ENCODE measurements at places on chromosomes 11 and 22.

- no peak for DNase-seq
Measured at GRCh38 chr11:40291329-40291728, 1168.1 kb downstream of the LRRC4C start.

- no peak for DNase-seq
Measured at GRCh38 chr11:11786771-11787170, 55.0 kb upstream of the USP47 start.

GRCh38 chr22:49955581-49956417, 4.8 kb upstream of the PIM3 start:
- DNase-seq = no peak

DNA sequence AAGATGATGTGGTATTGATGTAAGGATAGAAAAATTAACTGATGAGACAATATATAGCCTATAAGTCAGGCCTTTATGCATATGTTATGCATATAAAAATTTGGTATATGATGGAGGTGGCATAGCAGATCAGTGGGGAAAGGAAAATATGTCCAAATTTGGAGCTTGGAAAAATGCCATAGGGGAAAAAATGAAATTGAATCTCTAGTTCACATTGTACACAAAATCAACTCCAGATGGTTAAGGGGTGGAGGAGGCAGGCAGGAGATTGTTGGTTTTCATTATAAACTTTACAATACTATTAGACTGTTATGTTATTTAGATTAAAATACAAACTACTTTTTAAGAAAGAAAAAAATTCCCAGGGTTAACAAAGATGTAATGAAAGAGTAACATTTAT, 15.1 kb upstream of the CD3E start:
- DNase-seq = no peak

DNA sequence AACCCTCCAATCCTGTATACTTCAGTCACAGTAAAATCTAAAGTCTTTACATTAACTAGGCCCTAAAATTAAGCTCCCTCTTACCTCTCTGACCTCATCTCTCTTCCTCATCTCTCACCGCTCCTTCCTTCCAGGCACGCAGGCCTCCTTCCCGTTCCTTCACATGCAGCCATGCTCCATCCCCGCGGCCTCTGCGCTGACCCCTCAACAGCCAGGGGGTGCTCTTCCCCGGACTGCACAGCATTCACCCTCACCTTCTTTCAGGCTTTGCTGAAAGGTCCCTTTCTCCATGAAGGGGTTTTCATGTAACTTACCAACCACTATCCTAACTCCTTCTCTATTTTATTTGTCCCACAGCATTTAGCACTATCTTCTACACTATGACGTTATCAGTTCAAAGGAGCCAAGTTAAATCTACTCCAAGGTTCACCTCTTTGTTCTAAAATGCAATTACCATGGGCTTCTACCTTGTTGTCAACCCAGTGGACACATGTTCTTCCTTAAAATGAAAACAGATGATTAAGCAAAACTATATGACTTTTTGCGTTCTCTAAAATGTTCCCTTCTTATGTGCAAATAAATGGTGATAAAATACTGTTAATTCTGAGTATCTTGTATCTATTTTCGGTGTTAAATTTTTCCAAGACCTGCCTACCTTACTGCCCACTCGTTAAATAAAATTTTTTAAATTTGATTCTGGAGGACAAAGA, 57.8 kb upstream of the APOA1 start:
- no peak for DNase-seq

DNA sequence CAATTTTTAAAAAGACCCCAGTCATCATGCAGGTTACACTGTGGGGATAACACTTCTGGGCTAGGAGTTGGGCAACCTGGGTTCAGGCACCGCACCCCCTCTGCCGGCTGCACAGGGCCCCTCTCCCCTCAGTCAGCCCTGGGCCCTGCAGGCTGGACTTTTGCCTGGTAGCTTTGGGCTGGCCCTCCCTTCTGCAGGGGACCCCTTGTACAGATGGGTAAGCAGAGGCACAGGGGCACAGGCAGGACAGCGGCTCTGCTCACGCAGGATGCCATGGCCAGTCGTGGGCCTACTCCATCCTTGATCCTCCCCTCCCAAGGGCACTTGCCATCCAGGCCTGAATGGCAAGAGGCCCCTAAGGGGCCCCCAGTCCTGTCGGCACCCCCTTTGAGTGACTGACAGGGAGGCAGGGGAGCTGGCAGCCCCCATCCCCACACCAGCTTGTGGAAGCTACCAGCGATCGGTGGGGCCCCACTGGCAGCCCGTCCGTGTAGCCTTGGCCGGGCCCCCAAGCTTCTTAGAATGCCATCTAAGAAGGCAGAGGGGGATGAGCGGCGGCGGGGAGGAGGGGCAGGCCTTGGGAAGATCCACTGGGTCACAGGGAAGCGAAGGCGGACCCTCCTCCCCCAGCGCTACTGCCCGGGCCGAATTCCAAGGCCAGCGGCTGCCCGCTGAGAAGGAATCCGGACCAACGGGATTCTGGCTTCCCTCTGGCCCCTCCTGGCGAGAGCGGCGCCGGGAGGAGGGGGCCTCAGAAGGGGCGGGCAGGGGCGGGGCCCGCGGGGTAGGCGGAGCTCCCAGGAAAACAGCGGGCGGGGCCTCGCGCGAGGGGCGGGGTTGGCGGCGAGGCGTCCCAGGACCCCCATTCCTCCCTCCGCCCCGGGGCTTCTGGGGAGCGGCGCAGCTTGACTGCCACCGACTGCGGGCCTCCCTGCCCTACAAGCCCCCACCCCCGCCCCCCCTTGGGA, 6.8 kb upstream of the CHKA start:
- DNase-seq = peak; percentile 90

DNA sequence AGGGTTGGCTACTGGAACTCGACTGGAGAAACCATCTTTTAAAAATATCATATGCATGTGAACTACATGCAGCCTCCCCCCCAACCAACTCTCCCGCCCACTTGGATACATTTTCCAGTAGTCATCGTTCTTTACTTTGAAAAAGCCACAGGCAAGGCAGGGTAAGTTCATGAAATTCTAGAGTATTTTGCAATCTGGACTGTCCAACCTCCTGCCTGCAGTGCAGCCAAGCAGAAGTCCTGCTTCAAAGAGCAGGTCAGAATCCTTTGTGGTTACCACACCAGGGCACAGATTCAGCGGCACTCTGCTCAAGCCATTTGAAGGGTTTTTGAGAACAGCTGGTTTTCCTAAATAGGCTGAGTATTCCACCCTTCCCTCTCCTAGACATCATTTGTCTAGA, 12.1 kb downstream of the ELF5 start:
- no peak for DNase-seq

DNA sequence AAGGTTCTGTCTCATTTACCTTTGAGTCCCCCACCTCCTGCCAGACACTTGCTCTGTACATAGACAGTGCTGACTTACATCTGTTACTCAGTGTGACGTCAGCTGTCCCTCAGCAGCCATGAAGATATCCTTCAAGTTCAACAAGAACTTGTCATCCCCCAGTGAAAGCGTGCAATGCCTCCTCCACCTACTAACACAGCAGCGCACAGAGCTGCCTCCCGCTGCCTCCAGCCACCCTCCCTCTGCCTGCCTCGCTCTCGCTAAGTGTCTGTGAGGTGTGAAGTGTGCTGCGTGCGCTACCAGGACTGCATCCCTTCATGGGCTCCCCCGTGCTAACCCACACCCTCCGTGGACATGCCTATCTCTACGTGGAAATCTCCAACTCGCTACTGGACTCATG, 621.4 kb downstream of the BRD1 start:
- peak; percentile 7 for DNase-seq

DNA sequence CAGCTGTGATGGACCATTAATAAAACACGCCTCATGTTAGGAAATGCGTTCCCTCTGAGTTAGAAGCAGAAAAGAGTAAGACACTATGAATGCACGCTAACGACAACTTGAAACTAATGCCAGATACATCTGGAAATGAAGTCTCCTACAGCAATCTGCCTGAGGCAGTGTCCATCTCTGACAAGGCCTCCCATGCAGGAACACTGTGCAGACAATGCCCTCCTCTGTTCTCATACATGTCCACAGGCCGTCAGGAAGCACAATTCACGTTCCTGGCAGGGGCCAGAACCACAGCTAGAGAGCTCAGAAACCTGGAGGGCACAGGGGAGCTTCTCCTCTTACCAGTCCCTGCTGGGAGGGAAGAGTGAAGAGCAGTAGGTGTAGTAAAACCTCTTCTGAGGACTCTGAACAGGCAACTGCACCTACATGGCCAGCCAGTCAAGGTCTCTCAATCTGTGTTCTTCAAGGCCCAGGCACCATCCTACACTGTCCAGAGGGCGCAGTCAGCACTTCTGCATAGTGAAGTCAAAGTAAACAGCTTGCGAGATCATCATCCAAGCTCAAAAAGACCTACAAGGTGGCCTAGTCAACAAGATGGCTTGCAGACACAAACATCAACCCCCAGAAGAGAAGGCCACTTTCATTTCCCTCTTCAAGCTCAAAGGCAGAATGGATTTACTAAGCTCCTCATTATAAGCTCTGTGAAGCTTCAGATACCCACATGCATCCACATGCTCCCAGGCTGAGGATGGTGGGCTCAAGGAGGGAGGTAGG, 41.5 kb upstream of the CYP2D6 start:
- no peak for DNase-seq

DNA sequence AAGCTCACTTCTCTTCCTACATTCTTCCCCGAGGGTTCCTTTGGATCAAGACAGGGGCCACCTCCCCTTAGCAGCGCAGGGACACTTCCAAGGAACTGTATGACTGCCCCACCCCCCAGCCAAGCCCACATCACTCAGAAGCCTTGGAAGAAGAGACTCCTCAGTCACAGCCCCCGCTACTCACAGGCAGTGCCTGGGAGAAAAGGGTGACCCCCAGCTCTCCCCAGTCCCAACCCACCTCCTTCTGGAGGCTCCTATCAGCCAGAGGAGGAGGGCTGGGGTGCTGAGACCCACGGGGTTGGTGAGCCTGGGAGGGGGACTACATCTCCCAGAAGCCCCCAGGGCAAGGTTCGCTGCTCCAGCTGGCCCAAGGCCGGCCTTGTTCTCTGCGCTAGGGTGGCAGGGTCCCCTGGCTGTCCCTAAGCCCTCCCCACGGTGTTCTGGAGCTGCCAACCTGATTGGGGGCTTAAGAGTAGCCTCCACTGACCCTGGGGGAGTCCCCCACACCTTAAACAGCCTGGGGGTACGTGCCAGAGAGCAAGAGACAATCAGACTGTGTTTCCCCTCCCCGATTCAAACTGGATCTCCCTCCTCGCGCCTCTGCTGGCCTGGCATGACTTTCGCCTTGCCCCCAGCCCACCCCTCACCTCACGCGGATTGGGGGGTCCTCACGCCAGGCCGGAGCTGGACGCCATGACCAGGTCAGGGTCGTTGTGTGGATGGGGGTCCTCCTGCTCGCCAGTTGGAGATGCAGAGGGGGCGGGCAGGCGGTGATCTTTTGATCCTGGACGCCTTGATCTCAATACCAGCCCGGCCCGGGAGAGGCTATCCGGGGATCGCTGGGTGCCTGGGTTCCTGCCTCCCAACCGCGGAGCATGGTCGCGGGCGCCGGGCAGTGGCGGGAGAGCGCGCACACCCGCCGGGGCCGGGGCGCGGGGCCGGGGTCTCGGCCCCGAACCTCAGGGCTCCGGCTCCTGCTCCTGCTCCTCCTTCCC, 838 bp downstream of the BCL9L start:
- no peak for DNase-seq

- DNase-seq = no peak
Measured at GRCh38 chr11:117192401-117192875, 6.7 kb upstream of the TAGLN start.

DNA sequence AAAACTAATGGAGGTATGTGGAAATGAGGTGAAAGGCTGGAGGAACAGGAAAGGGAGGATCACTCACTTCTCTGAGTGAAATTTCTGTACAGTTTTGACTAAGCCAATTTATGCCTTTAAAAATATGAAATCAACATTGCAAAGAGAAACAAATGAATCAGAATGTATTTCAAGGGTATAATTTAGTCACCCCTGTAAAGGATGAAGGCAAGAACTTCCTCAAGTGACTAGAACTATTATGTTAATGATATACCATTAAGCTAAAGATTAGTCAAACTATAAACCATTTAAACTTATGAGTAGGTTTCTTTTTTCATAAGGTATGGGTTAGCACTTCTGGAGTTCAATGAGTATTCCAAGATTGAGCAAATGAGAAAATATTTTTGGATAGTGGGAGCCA, 184.5 kb upstream of the CHORDC1 start:
- DNase-seq = no peak

GRCh38 chr11:18365741-18366140, 28.6 kb upstream of the LDHA start:
- DNase-seq = no peak

DNA sequence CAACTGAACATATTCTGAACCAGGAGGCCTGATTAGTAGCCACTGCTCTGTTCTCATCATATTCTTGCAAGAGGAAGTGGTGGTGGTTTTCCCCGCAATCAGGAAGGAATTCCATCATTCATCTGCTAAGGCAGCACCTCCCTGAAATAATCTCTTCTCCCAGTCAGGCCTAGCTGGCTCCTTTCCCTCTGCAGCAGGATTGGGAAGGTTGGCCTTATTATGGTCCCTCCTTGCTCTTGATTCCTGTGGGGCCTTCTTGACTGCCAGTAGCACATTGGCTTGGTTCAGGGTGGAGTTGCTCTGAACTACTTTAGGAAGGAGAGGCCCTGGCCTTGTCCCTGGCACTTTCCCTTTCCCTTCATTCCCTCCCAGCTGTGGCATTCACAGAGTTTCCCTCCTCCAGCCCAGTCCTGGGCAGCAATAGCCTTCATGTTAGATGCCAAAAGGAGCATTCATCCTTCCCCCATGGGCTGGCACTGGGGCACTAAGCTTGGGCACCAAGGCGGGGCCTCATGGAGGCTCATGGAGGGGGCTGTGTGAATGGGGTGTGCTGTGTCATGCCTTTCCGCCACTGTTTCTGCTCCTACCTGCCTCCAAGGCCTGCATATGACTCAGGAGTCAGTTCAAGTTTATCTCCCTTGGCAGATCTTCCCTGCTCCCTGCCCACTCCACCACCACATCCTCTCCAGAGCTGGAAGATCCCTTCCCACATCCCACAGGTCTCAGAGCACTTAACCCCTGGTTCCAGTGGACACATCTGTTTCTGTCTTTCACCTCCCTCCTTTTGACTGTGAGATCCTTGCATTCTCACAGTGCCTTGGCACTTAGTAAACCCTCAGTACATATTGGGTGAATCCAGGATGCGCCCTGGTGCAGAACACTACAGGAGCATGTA, 27.6 kb upstream of the CD44 start:
- DNase-seq = no peak

- DNase-seq = no peak
Measured at GRCh38 chr11:57566905-57567514, 462 bp downstream of the UBE2L6 start.

- no peak for DNase-seq
Measured at GRCh38 chr11:22626573-22627239, 1.1 kb upstream of the FANCF start.

DNA sequence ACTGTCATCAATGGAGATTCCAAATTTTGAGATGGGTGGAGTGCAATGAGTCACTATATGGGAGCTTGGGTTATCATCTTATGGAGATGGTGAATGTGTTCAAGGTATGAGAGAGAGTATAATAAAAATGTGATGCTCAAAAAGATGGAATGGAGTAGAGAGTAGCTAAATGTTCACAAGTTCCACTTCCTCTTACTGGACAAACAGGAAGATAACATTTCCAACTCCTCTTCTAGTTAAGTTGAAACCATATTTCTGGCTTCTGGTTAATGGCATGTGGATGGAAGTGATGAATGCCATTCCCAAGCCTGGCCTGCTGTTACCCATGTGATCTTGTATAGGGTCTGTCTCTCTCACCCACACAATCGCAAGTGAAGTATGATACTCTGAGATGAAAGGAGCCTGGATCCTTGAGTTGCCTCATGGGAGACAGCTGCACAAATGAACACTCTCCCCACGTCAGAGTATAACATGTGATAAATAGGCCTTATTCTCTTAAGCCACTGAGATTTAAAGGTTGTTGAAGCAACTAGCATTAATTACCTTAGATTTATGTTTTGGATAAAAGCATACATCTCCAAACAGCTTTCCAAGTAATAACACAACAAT, 111.0 kb downstream of the RAB38 start:
- no peak for DNase-seq

All from mesothelial cell of epicardium (in vitro differentiated cells).